Activated naive CD4-positive, alpha-beta T cell treated with anti-CD3 and anti-CD28 coated beads for 36 hours (primary cell): ENCODE measurements at places on chromosomes 12 and 14.

GRCh38 chr12:29889737-29890136 is 106.0 kb upstream of the TMTC1 start:
- peak; percentile 52 for DNase-seq

DNA sequence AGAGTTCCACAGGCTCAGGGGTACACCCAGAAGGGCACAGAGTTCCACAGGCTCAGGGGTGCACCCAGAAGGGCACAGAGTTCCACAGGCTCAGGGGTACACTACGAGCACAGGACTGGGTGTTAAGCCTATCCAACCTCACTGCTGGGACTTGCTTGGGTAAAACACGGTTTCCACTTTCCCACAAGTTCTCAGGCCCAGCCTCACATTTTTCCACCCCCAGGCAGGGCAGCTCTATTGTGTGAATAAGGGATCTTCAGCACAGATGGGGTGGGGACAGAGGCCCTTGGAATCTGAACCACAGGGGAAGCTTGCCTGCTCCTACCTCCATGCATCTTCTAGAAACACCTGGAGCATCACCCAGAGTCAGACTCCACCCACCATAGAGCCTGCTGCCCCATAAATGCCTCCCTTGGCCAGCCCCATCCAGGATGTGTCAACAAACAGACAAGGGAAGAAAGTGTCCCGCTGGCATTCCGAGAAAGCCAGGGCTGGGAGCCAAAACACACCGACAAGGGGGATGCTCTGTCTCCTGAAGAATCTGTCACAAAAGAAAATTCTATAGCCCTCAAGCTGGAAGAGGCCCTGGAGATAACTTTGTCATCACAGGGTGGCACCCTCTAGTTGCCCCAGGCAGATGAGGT is 4.8 kb downstream of the CRACR2A start:
- DNase-seq = no peak

- peak; percentile 69 for DNase-seq
These were observed 679 bp downstream of the ARF6 start for GRCh38 chr14:49893309-49894213.

DNA sequence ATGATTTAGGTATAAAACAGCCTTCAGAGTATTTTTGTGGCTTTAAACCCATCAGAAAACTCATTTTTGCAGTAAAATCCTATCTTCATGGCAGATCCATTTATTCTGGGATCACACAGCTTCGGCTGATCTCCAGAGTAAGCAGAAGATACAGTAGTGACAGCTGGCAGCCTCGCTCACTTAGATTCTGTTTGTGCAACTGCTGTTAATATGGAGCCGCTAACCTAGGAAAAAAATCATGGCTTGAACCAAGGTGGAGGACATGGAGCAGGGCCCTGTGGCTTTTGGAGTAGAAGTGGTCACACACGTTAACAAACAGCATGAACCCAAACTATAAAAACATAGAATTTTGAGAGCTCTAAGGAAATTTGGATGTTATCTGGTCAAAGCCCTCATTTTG is 137.2 kb upstream of the ARHGAP5 start:
- no peak for DNase-seq

DNA sequence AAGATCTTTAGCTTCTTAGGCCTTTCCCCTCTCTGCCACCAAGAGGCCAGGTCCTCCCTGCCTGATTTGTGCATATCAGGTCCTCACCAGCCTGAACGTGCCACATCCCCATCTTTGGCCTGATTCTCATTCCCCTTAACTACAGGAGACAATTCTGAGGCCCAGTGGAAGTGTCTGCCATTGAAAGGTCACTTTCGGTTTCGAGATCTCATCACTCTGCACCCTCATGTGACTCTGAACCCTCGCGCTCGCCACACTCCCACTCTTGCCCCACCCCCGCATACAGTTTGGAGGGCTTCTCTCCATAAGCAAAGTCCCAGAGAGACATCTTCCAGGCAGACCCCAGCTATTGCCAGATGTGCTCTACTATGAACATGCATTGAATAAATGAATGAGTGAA is 189.0 kb downstream of the NTF3 start:
- no peak for DNase-seq

DNA sequence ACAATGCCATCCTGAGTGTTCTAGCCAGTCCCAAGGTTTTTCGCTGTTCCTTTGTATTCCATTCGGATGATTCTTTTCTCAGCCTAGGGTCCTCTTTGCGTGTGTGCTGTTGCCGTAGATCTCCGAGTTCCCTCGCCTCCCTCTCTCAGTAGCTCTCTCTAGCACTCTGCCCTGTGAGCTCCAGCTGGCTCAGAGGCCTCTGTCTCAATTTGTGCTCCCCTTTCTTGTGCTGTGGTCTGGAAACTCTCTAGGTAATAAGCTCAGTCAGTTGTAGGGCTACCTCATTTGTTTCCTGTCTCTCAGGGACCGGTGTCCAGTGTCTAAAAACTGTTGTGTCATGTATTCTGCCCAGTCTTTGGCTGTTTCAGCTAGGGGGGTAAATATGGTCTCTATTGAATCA is 179.3 kb downstream of the PCNX1 start:
- DNase-seq = no peak

DNA sequence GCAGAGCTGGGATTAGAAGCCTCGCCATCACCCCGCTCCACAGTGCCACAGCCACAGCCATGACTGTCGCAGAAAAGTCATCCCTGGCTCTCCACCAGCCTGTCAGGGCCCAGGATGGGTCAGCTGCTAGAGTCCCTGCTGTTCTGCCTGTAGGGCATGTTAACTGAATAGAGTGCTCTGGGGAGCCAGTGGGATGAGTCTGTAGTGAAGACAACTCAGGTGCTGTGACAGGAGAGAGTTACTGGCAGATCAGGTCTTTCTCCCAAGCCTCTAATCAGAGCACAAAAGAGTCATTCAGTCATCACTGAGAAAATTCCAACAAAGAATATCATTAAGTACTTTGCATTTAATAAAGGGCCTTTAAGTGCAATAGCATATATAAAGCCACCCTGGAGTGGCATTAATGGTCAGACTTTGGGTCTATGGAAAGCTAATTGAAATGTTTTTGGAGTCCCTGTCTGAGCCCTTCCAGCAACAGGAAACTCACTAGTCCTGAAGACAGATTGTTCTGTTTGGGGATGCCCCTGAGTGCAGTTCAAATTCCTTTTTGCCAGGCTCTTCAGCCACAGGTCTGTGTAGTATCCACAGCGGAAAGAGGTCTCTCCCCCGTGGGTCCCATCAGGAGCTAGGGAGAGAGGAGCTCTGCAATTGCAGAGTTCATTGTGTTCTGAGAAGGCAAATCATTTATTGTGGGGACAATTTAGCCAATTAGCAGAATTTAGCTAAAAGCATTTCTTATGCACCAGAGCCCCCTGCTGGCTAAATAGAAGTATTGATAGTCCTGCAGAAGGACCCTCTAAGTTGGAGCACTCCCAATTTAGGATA is 45.2 kb upstream of the C14orf132 start:
- DNase-seq = peak; percentile 52

DNA sequence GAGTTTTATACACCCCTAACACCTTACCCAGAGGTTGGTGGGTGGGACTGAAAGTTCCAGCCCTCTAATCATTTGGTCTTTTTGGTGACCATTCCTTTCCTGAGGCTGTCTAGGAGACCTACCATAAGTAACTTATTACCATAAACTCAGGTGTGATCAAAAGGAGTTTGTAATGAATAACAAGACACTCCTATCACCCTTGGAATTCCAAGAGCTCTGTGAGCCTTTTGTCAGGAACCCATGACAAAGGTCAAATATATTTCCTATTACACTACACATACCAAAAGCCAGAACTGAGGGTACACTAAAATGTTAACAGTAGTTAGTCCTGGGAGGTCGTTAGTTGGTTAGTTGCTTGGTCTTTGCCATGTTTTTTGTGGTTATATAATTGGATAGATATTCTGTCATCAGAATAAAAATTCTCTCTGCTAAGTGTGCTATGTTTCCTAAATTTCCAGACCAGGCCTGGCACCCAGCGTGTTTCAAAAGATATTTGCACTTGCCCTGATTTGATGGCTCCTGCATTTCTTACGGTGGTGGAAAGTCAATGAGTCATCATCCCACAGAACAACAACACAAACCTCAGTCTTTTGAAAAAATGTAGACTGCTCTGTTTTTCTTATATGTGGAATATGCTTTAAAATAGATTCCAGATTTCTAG is 27.0 kb upstream of the AKAP5 start:
- DNase-seq = no peak

DNA sequence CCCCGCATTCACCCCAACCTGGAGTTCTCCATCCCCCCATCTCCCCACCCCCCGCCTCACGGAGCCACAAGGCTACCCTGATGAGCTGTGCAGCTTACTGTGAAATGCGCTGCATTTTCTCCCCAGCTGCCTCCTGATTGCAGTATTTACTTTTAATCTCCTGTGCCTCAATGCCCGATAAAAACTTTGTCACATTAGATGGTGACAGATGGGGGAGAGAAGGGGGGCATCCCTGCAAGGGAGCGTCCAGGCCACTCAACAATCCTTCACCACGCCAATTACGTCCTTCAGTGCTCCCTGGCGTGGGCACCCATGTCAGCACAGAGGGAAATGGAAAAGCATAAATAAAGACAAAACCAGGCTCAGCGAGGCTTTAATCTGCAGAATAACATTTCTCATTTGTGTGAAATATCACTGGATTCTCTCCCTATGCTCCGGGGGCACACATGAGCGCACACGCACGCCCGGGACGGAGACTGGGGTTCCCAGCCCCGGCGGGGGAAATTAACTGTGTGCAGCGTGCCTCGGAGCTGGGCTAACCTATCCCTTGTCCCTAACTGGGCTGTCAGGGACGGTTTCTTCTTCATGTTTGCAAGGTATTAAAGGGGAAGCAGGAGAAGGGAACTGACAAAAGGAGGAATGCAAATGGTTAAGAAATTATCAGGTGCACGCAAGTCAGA is 186.7 kb upstream of the VASH1 start:
- no peak for DNase-seq
